ENCODE measurements at places on chromosomes 3 and 15.

DNA sequence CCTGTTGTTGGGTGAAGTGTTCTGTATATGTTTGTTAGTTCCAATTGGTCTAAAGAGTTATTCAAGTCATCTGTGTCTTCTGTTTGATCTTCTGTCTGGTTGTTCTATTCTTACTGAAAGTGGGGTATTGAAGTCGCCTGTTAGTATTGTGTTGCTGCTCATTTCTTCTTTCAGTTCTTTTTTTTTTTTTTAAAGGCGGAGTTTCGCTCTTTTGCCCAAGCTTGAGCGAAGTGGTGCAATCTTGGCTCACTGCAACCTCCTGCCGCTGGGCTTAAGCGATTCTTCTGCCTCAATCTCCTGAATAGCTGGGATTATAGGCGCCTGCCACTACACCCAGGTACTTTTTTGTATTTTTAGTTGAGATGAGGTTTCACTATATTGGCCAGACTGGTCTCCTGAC lies 23.5 kb downstream of the PFN2 start:
- no peak for DNase-seq

DNA sequence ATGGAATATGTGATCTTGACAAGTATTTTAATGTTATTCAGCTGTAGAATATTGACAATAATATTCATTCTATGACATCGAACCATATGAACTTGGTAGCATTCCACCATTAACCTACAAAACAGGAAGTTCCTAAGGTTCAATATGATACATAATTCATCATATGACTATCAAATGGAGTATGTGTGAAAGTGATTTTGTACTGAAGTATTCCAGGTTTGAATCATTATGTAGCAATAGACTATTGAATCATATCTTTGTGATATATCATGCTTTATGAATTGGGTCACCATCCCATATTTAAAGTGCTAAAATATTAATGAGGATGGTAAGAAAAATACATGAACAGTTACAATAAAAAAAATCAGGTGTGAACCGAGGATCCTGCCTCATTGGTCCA lies 95.1 kb downstream of the TP63 start:
- DNase-seq, result no peak

GRCh38 chr3:86990012-86990733 lies 776 bp downstream of the VGLL3 start:
- DNase-seq, result peak; percentile 35

DNA sequence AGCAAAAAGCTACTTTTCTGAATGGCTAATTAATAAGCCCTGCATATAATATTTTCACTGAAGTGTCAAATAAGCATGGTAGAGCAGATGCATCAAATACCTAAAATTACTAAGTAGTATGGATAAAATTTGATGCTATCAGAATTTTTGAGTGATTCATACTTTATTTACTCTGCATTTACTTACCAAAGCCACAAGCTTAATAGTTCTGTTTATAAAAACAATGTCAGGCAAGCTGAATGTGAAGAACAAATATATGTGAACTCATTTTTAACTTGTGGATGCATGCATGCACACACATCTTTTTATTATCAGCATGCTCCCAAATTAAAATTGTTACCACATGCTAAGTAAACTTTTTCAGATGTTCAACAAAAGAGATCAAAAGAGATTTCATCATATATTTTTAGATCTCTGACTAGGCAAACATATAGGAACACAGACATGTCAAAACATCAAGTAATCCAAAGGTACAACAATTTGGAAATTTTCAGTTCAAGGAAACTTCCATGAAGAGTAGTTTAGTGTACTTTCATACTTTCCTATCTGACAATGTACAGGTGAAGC lies 969.4 kb downstream of the ROBO1 start:
- DNase-seq, result no peak

GRCh38 chr3:183074261-183074660 lies 25.0 kb downstream of the MCCC1 start:
- no peak for DNase-seq

DNA sequence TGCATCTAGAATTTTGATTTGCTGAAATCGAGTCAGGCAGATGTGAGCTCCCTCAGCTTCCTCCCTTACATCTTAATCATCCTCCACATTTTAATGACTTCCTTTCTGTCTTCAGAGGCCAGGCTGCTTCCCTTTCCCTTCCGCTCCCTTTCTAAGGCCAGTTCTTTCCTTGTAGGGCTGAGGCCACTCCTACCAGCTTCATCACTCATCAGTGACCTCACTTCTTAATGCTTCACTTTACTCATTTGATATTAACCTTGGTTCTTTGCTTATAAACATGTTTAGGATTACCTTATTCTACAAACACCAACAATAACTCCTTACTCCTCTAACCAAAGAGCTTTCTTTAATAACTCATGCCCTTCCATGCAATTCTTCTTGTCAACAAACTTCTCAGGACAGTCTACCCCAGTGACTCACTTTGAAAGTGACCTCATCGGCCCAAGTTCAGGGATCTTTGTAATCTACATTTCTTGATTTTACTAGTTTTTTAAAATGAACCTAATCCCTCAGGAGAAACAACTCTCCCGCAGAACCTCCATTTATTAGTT lies 23.9 kb downstream of the ILDR1 start:
- no peak for DNase-seq

DNA sequence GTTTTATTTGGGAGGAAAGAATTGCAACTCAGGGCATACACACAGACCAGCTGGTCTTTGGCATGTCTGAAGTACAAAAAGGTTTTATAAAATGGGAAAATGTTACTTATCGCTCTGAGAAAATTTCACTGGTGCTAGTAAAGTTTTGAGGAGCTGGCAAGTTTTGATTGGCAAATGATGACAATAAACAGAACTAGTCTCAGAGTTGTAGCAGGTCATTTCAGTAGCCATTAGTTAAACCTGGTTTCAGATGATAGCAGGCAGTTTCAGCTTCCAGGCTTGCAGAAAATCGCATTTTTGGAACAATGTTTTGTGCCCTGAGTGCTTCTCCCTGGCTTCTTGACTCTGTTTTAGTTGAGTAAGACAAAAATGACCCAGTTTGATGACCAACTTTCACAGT lies 10.7 kb downstream of the B2M start:
- DNase-seq, result no peak

GRCh38 chr3:152443212-152444023 lies 174.7 kb downstream of the MBNL1 start:
- DNase-seq, result no peak

DNA sequence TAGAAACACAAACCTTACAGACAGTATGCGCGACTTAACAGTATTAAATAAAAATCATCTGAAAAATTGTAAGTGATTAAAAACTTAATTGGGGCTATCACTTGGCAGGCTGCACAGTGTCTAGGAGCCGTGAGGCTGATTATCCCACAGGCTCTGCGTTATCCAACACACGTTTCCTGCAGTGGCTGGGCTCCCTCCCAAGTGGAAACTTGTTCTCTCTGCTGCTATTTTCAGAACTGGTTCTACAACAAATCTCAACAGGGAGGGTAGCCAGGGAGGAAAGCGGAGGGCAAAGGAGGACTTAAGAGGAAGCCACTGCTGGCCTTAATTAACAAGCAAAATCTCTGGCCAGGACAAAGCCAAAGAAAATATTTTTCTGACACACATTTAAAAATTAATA lies 555.2 kb downstream of the MAGI1 start:
- peak; percentile 71 for DNase-seq

GRCh38 chr15:28902856-28903255 lies 17.1 kb downstream of the APBA2 start:
- DNase-seq, result no peak

DNA sequence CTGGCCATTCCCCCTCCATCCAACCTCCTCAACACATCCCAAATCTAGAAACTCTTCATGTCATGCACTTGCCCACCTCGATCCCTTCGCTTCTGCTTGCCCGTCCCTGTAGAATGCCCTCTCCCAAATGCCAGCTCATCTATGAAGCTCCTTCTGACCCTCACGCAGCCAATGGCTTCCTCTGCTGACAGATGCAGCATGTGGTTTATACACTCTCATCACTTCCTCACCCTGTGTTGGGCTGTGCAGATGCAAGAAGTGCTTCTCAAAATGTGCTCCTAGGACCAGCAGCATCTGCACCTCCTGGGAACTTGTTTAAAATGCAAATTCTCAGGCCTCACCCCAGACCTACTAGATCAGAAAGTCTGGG lies 51.7 kb downstream of the SEMA5B start:
- no peak for DNase-seq

GRCh38 chr15:66848116-66848515 lies 146.1 kb downstream of the SMAD6 start:
- DNase-seq, result no peak

DNA sequence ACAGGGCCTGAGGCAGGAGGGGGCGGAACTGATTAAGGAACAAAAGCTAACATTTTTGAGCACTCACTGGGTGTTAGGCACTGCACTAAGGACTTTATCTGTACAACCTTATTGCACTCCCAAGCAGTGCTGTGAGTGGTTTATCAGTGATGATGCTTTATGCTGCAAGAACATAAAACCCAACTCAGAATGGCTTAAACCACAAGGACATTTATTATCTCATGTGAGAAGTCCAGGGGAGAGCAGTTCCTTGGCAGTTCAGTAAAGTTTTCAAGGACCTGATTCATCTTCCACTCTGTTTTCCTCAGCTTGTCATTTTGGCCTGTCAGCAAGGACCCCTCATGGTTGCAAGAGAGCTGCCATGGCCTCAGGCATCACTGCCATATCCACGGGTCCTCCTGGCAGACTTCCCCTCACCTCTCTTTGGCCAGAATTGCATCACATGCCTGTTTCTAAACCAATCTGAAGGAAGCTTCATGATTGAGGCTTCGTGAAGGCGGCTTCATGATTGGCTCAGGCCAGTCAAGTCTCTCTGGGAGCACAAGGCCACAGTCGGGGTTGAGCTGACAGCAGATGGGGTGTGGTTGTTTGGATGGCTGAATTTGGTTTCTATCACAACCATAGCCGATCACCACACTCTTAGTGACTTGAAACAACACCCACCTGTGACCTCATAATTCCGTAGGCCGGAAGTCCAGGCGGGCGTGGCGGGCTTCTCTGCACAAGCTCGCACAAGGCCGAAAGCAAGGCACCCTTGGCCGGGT lies 15.8 kb downstream of the EFCC1 start:
- peak; percentile 82 for DNase-seq

- DNase-seq, result no peak
These were observed 31.9 kb downstream of the TNIK start for GRCh38 chr3:171428321-171428787.

DNA sequence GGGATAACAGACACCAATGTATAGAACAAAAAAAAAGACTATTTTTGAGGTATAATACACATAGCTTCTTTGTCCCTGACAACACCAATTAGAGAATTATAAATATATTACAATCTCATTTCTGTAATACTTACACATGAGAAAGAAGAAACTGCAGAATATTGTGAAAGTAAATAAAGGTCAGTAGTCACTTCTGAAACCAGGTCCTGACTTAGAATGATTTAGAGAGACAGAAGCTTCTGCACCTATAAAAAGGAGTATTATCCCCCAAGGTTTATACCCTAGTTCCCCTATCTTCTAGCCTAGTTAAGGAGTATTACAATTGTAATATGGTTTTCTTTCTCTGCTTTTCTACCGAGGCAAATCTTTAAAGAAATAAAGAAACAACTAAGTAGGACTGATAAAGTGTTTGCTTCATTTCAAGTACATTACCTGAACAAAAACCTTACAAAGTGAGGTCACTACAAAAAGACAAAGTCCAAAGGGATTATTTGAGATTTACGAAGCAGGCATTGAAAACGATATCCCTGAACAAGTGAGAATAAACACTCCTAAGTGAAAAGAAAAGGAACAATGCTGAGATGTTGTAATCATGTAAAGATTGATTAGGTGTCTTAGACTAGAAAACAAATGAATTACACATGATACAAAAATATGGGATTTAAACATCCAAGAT lies 103.0 kb downstream of the GBE1 start:
- no peak for DNase-seq

GRCh38 chr3:69770219-69770618 lies 31.0 kb downstream of the MITF start:
- no peak for DNase-seq

DNA sequence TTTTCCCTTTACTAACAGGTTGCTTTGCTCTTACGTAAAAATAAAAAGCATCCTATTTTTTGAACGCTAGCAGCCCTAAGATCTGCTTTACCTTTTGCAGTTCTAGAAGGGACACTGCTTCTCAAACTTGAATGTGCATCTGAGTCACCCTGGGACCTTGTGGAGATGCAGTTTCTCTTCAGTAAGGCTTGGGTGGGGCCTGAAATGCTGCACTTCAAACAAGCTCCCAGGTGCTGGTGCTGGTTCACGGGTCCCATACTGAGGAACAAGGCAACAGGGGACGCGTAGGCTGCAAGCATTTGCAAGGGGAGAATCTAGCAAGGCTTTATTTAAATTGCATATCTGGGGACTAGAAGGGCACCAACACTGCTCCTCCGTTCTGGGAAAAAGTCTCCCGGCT lies 30.0 kb downstream of the MB21D2 start:
- DNase-seq, result no peak

GRCh38 chr15:20348291-20348899 lies 193.2 kb downstream of the GOLGA6L6 start:
- DNase-seq, result peak; percentile 49

DNA sequence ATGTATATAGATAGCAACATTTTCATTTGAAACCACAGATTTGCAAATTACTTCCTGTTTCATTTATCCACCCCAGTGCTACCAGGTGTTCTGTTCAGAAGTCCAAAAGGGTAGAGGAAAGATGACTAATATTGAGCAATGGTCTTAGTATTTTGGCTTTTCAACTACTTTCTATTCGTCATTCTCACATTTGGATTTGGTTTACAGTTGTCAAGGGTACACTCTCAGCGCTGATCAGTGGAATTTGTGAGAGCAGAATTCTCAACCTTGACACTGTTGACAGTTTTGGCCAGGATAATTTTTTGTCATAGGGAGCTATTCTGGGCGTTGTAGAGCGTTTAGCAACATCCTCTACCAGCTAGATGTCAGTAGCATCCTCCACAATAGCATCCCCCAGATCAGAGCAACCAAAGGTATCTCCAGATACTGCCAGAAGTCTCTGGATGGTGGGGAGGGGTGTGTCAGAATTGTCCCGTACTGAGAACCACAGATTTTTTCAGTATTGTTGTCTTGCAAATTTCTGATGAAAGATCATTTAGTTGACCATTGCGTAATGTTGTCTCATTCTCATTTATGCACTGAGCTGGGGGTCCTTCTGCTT lies 4.2 kb downstream of the HMCES start:
- no peak for DNase-seq

DNA sequence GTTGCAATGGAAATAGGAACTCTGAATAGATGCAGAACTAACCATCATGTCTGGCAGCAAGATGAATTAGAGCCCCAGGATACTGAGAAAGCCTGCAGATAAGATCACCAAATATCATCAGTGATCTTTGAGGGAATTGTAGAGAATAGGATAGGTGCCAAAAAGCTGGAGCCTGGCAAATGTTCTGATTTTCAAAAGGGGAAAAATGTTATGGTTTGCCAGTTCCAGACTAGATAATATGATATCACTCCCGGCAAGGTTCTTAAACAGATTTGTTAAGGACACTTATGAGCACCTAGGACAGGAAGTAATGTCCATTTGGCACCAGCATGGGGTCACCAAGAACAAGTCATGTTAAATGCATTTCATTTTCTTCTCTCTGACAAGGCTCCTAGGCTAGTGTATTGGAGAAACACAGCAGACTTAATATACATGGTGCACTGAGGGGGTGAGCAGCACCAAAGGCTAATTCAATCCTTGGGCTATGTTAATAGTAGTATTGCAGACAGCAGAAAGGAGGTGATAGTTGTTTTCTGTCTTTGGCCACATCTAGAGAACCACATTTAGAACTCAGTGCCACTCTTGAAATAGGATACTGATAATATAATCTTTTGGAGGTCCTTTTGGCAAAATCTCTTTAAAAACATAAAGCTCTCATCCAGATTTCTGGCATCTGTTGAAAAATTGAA lies 4.8 kb downstream of the SRGAP3 start:
- no peak for DNase-seq

Data from Right ventricle myocardium superior (tissue), 1 donor.